Glomerular endothelial cell (primary cell): ENCODE measurements at places on chromosomes 11 and 22. TPM values are rescaled to one million over a fixed set of nuclear protein-coding genes. Genes with fewer than 3 reads are reported as not detected.

- no peak for DNase-seq
Observed at GRCh38 chr22:36923131-36923788, 9.8 kb downstream of the CSF2RB start.

- no peak for DNase-seq
Observed at GRCh38 chr11:37378958-37379357, 780.9 kb upstream of the RAG2 start.

BIRC3 gene
- total RNA-seq, result 5.6 and 7.3 TPM in 2 replicates

AMOTL1 gene
- total RNA-seq, result 57.1 and 59.3 TPM in 2 replicates

DNA sequence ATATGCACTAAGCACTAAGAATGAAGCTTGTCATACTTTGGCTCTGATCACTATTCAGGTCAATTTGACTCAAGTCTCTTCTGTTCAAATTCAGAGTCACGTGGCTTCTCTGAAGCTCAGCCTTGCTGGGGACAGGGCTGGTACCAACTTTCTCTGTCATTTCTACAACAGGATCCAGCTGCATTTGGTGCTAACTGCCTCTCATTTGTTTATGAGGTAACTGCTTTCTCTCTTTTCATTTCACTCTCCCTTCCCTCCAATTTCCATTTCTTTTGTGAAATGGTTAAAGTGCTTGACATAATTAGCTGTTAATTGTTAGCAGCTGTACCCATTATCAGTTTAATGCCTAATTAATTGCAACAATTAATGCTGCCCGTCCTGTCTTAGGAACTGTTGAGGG lies 259.7 kb upstream of the PLET1 start:
- no peak for DNase-seq

MS4A15 gene
- total RNA-seq, result not detected in 2 replicates

DNA sequence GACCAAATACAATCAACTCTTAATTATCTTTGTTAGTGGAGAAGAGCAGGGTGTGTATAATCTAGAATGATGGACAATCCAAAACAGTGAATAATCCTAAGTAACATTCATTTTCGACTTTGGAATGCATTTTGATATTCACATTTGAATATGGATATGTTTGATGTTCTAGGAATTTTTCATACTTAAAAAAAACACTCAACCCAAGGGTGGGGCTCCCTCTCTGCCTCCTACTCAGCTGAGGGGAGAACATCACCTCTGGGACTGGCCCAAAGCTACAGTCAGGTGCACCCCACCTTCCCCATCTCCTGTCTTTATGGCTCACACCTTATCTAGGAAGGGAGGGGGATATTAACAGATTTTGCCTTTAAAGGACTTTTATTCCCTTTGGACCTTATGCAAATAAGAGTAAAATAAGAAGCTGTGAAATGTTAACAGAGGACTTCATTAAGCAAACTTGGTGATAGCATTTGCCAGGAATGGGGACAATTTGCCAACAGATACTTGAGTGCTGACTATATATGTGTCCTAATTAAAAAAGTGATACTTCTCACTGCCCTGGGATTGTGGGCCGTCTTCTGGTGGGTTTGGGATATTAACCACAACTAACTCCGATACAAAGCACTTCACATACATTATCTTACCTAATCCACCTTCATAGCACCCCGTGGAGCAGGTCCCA lies 187.0 kb downstream of the ST3GAL4 start:
- DNase-seq, result no peak

- DNase-seq, result no peak
Observed at GRCh38 chr22:26199665-26200064, 30.4 kb downstream of the SEZ6L start.

DNA sequence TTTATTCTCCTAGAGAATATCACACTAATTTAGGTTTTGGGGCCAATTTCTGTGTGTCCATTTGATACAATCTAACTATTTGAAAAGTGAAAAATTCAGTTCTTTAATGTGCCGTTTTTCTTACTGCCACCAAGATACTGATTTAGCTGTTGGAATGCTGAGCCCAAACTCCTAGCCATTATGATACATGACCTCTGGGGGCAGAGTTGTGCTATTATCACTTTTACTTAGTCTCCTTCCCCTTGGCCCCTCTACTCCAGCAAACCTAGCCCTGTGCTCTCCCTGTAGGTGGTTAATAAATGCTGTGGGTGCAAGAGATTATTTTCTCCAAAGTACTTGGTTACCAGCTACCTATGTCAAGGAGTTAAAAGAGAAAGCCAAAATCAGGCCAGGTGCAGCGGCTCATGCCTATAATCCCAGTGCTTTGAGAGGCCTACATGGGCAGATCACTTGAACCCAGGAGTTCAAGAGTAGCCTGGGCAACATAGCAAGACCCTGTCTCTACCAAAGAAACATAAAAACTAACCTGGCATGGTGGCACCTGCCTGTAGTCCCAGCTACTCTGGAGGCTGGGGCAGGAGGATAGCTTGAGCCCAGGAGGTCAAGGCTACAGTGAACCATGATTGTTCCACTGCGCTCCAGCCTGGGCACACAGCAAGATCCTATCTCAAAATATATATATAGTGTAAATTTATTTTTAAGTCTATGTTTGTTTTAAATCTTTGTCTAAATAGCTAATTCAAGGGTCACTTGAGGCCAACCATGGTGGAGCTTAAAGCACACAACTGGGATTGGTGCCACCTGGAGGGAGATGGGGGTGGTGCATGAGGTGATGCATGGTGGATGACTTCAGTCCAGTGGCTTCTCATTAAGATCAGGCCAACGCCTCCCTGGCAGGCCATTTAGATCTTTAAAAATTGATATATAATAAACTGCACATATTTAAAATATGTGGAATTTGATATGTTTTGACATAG lies 193.2 kb upstream of the PLET1 start:
- DNase-seq, result no peak

MAPK8IP1 gene
- total RNA-seq, result 8.5 and 8.9 TPM in 2 replicates

DNA sequence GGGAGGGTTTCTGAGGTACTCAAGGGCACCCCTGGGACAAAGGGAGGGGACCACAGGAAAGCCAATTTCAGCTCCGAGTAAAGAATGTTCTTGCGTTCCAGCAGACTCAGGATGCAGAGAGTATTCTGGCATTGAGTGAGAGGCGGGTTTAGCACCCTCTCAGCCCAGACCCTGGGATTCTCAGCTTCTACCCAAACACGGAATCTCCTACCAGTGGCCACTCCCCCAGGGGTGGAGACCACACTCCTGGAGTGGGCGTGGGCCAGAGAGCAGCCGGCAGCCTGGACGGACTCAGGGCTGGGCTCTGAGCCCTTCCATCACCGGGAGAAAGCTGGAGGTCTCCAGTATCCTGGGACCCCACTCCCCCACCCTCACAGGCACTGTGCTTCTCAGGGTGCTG lies 26.1 kb upstream of the TTLL12 start:
- DNase-seq, result no peak

- DNase-seq, result no peak
Observed at GRCh38 chr11:60183591-60184205, 815 bp upstream of the MS4A6A start.

DNA sequence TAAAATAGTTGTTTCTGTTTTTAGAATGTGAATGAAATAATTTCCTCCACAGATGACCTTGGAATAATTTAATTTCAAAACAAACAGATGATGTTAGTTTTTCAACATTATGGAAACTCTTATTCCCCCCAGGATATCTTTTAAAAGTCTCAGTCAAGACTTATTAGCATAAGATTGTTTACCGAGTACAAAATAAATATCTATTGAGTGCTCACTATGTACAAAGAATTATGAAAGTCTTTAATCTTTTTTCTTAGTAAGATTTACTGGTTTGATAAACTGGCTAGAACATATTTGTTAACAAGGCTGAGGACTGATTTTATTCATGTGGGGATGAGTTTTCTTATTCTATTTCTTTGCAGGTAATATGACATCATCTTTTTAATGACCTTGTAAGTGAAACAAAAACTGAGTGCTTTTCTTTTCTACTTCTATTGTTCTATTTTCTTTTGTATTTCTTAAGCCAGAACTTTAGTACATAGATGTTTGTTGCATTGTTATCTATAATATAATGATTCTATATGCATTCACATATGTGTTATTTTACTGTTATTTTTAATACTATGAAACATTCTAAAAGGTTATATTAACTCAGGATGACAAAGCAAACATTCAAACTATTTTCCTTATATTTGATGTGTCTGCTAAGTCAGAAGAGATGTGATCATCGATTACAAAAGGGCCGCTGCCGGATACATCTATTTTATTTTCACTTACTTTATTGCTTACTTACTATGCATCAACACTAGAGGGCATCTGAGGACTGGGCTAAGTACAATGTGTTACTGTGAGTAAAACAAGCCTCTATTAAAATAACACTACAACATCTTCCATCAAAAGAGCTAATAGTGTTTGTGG lies 111.0 kb upstream of the ARHGAP42 start:
- peak; percentile 36 for DNase-seq

DNA sequence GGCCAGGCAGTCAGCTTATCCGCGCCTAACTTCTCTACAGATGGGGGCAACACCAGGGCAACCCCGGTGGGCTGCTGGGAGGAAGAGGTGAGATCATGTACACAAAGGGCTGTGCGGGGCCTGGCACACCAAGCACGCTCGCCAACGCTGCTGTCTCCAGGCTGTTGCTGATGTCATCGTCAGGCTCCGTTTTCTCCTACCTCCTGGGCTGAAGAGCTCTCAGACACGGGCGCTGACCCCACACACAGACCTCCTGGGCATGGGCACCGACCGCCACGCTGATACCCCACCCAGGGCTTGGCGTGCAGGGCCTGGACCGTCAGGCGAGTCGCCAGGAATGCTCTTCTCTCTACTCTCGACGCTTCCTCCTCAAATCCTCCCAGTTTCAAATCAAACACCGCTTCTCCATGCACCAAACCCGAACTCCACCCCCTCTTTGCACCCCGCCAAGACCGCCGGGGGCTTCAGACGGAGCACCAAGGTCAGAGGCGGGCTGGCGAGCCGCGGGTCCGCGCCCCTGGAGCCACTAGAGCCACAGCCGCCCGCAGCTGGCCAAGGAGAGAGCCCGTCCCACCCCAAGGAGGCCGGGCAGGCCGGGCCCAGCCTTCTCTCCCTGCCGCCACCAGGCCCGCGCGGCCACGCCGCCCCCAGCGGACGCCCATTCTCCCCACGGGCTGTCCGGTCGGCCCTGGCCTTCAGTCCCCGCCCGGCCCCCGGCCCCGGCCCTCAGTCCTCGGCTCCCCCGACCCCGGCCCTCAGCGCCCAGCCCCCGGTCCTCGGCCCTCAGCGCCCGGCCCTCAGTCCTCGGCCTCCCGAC lies 772 bp downstream of the SBF1 start:
- DNase-seq, result no peak

DNA sequence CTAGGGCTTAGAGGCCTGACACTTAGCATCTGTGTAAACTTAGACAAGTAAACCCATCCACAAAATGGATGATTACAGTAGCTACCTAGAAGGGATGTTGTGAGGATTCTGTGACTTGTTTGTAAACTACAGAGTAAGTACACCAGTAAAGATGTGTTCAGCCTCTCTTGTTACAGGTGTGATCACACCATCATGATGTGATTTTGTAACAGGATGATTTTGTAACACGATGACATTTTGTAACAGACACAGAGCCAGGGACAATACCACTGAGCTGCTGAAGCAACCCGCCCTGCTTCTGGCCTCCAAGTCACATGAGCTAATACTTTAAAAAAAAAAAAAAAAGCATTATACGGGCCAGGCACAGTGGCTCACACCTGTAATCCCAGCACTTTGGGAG lies 17.0 kb downstream of the FADD start:
- no peak for DNase-seq

GRCh38 chr11:134615041-134615615 lies 203.1 kb upstream of the B3GAT1 start:
- DNase-seq, result no peak

SHISAL1 gene
- 0.29 and 0.97 TPM in 2 replicates for total RNA-seq

SMC1B gene
- not detected in 2 replicates for total RNA-seq

STK33 gene
- total RNA-seq, result 4.1 and 6.4 TPM in 2 replicates

DNA sequence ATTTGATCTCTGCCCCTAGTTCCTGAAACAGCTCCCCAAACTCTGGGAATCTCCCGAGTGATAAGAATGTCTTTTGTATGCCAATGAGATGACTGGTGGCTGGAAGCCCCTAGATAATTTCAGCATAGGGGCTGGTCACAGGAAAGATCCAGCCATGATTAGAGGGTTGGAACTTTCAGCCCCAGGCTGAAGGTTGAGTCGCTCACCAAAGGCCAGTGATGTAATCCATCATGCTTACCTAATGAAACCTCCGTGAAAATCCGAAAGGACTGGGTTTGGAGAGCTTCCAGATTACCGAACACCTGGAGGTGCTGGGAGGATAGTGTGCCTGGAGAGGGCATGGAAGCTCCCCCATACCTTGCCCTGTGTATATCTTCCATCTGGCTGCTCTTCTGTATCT lies 26.0 kb downstream of the LRRC32 start:
- DNase-seq, result no peak

DNA sequence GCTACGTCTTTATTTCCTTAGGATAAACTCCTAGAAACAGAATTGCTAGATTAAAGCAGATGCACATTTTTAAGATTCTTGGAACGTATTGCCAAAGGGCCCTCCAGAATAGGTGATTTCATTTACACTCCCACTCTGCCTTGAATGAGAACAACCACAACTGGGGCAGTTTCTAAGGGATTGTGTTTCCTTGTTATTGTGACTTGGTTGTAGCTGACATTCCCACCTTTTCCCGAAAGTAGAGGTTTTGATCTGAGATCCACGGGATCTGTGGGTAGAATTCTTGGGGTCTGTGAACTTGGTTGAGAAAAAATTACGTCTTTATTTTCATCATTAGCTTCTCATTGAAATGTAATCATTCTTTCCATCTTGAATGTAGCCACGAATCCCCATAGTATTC lies 21.5 kb downstream of the LRRC32 start:
- DNase-seq, result no peak

GRCh38 chr22:28358312-28358711 lies 321.3 kb downstream of the TTC28 start:
- no peak for DNase-seq

ZNF214 gene
- 0.41 and 0.44 TPM in 2 replicates for total RNA-seq

- peak; percentile 91 for DNase-seq
Observed at GRCh38 chr22:35961480-35962295, 66.9 kb downstream of the RBFOX2 start.
